HCT116 (cell line): ENCODE measurements at places on chromosomes 5 and 9. TPM values are rescaled to one million over a fixed set of nuclear protein-coding genes. Genes with fewer than 3 reads are reported as not detected.

DNA sequence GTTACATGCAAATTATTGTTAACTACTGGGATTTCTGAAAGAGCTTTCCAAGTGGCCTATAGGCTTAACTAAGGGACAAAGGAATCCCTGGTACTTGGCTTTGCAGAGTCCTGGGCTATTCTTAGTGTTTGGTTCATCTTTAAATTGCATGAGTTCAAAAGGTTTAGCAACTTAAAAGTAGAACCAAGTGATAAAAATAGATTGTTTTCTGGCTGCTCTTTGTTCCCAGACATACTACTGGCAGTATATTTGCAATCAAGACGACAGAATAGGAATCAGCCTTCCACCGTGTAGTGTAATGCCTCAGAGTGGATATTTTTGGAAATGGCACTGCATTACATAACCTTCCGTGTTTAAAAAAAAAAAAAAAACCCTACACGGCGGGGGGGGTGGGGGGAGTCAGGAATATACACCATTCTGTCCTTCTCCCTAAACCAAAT lies 1.0 kb downstream of the NREP start:
- no peak for DNase-seq

DNA sequence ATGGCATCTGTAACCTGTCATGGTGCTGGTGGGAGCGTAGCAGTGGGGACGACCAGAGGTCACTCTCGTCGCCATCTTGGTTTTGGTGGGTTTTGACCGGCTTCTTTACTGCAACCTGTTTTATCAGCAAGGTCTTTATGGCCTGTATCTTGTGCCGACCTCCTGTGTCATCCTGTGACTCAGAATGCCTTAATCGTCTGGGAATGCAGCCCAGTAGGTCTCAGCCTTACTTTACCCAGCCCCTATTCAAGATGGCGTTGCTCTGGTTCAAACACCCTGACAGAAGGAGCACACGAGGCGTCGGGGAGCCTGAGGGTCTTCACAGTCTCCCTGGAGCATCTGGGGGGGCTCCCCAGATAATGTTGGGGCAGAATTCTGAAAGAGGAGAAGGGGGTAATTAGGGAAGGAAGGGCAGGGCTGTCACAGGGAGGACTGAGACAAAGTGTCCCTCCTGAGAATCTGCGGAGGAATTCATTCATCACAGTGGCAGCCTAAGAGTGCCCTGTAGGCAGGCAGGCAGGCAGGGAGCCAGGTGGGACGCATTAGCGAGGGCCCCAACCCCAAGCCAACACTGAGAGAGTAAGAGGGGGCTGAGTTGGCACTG lies 21.3 kb upstream of the NCS1 start:
- peak; percentile 16 for DNase-seq

DNA sequence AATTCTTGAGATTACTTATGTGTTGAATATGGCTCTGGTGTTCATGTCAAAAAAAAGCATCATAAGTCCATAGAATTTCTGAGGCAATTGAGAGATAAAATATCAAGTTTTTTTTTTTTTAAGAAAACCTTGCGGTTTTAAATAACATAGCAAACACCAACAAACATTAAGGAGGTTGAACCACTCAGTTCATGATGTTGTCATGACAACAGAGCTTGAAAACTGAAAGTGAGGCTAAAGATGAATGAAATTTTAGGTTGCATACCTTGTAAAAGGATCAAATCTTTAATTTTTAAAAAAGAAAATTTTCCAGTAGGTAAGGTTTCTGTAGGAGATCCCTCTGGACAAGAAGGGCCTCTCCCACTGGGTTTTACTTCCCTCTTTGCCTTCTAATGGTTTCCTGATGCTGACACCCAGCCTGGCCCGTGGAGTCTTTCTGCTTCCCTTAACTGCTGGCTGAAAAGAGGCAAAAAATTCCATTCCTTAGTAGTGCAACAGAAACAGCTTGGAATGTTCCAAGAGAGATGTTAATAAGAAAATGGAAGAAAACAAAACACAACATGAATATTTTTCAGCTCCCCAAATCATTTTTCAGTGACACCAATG lies 60.0 kb upstream of the FER start:
- DNase-seq = no peak

- no peak for DNase-seq
These were observed 151.0 kb downstream of the GPBP1 start for GRCh38 chr5:57324861-57325260.

DNA sequence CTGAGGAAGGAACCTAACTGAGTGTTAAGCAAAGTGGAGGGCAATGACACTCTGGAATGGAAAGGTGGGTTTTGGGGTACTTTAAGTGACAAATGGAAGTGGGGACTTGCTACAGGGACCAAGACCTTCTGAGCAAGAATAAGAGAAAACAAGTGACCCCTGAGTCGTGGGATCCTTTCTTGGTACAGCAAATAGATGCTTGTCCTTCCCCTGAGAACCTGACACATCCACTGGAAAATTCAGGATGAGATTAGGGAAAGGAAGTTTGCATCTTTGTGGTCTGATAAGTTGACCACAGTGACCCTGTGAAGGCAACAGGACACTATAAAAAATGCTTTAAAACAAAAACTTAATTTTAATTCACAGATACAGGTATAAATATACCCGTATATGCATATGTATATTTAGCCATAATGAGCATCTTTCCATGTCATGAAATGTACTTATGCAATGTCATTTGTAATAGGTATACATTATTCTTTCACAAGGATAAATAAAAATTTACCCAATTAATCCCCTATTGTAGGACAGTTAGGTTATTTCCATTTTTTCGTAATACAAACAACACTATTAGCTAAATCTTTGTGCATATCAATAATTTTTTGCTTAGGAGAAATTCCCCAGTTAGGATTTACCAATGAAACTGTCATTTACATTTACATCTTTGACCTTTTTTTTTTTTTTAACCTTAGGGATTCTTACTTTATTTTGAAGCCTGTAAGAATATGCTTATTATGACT lies 2.0 kb upstream of the IRF1 start:
- no peak for DNase-seq

DNA sequence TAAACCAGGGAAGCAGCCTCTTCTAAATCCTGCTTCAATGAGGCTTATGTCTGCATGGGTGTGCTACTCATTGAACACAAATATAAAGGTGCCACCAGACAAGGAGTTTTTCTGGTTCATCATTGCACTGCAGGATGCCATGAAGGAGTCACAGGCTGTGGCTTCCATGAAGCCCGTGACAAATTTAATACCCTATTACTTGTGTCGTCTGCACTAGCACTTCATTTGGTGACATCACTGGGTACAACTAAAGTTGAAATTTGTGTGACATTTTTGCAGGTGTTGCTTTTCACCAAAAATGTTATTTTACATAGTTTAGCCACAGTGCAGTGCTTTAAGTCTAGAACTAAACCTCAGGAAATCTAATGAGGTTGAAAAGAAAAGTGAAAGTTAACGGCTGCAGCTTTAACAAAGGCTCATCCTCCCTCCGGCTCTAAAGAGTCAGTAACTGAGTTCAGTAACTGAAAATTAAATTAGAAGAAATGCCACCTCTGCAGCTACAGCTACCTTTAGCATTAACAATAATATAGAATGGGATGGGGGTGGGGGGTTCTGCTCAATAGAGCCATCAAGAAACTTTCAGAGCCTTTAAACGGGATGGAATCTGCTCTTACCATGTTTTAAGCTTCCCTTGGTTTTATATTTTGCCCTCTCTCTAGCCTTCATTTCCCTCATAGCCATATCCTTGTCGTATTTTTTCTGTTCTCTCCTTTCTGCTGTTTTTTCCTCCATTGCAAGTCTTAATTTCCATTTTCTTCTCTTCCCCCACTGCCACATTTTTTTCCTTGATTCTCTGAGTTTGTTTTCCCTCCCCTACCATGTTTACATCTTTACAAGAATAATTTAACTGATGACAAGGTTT lies 233.8 kb upstream of the TMEM161B start:
- no peak for DNase-seq

GRCh38 chr9:126496181-126496576 lies 117.5 kb upstream of the LMX1B start:
- no peak for DNase-seq

GRCh38 chr9:95459178-95459577 lies 57.6 kb downstream of the PTCH1 start:
- no peak for DNase-seq

GRCh38 chr9:106421772-106422171 lies 441.2 kb upstream of the ZNF462 start:
- DNase-seq = no peak

- no peak for DNase-seq
These were observed 180.9 kb downstream of the FAM170A start for GRCh38 chr5:119810217-119810616.

DNA sequence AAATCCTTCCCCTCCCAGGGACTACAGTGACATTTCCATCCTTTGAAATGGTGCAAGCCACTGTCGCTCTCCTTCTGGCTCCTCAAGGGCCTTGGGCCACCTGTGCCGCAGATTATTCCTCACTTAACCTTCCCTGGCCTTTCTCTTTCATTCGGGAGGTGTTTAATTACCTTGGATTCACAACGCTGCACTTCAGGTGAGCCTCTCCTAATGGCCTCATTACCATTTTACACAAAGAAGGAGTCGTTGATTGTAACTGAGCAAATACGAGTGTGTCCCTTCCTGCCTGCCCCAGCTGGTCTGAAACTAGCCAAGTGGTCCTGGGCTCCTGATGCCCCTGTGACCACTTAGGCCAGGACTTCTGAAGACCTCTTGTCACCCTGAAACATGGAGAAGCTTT lies 205.0 kb downstream of the CRB2 start:
- no peak for DNase-seq

- DNase-seq = no peak
These were observed 569.2 kb downstream of the PRR16 start for GRCh38 chr5:121033334-121033733.

DNA sequence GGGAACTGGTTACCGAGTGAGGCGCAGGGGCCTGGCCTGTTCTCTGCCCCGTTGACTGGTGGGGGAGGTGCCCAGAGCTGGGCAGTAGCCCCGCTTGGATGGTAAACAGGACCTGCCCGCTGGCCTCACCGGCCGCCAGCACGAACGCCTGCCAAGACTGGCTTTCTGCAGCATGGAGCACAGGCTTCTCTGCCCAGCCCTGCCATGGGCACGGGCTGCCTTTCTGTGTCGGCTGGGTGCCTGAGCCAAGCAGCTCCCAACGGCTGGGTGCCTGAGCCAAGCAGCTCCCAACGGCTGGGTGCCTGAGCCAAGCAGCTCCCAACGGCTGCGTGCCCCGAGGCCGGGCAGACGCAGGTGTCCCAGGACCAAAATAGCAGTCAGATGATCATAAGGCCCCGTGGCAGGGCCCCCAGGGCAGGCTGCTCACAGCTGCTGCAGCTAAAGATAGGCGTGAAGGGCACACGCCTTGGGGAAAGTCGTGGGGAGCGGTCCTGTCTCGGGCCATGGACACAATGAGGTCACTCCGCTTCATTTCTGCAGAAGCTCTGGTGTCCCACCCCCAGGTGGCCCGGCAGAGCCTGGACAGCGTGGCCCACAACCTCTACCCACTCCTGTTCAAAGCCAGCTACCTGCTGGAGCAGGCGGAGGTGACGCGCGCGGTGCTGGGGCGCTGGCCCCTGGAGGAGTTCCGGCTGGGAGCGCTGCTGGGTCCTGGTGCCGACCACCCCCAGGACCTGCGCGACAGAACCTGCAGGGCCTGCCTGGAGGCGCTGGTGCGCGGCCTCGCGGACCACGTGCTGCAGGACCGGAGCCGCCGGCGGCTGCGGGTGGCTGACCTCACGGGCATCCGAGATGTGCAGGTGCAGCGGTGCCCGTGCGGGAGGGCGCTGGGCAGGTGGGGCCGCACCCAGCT lies at the start of gene LRRC14B:
Gene LRRC14B, plus strand, starts transcription at position 460 of the 913 bp plus-strand sequence. Its CDS starts 44 bp downstream, at position 504.
- DNase-seq = no peak

- DNase-seq = no peak
These were observed 40.0 kb upstream of the PDZD2 start for GRCh38 chr5:31598640-31599611.

- no peak for DNase-seq
These were observed 41.9 kb downstream of the TNFAIP8 start for GRCh38 chr5:119397518-119398380.

- DNase-seq = no peak
These were observed 45.2 kb upstream of the PITX1 start for GRCh38 chr5:135079099-135079681.

GRCh38 chr5:102811972-102812371 lies 56.9 kb downstream of the PAM start:
- DNase-seq = peak; percentile 52

GRCh38 chr9:77841739-77842386 lies 189.7 kb downstream of the GNAQ start:
- DNase-seq = no peak

- peak; percentile 33 for DNase-seq
These were observed 5.3 kb downstream of the SLC36A3 start for GRCh38 chr5:151298063-151298855.

- DNase-seq = no peak
These were observed 36.7 kb downstream of the HRH2 start for GRCh38 chr5:175694371-175695160.

The ANKRD20A1 gene
- 5.2 TPM for total RNA-seq

The SYK gene
- 9.0 TPM for total RNA-seq

The CNTFR gene
- total RNA-seq = not detected

The SPAG8 gene
- 0.39 TPM for total RNA-seq

The PRSS3 gene
- 66.3 TPM for total RNA-seq

The MAP1B gene
- total RNA-seq = 8.9 TPM

The PJA2 gene
- total RNA-seq = 38.4 TPM

The OR1J2 gene
- total RNA-seq = not detected

The GARNL3 gene
- 8.8 TPM for total RNA-seq

The LRRC26 gene
- 2.4 TPM for total RNA-seq

The GFI1B gene
- total RNA-seq = 0.20 TPM

The MGAT4B gene
- total RNA-seq = 148 TPM

The SLC22A5 gene
- total RNA-seq = 9.9 TPM

The EQTN gene
- not detected for total RNA-seq

The TRIM23 gene
- total RNA-seq = 12.2 TPM

The ZNF300 gene
- total RNA-seq = 0.05 TPM
